Urinary bladder (tissue), 4 donors: ENCODE measurements at places on chromosomes 3 and 15. TPM values are rescaled to one million over a fixed set of nuclear protein-coding genes. Genes with fewer than 3 reads are reported as not detected.

The CFAP100 gene
- total RNA-seq = not detected

The IGSF10 gene
- 23.2 TPM for total RNA-seq

The LTK gene
- 0.48 TPM for total RNA-seq

The CHAC1 gene
- total RNA-seq = 0.42 TPM

The ZNF620 gene
- total RNA-seq = 5.3 TPM

The DNAJA4 gene
- 23.4 TPM for total RNA-seq

The AADACL2 gene
- total RNA-seq = 0.48 TPM
